ENCODE measurements at places on chromosomes 1 and 21.
A peak's percentile ranks its signal among the peaks of the same experiment; 100 is the strongest.

- DNase-seq = no peak
Observed at GRCh38 chr21:44027607-44028286, 15.6 kb downstream of the TRAPPC10 start.

DNA sequence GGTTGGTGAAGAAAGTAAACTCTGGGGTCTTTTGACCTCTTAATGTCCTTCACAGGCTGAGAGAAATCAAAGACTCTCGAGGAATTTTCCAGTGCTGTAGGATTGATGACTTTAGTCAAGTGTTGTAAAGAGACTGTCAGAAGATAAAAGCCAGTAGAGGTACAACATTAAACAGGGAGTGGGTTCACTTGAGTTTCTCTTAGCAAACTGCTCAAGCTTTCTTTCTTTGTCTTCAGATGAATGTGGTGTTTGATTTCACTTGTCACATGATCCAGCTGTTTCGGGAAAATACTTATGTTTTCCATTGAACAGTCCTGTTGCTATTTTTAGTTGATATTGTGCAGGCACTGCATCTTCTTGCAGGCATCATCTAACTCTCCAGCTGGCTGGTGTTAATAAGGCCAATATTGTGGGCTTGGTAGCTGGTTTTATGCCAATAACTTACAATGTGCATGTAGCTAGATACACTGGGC lies 45.6 kb downstream of the XCL2 start:
- no peak for DNase-seq

- no peak for DNase-seq
Observed at GRCh38 chr1:176789571-176790090, 326.7 kb downstream of the PAPPA2 start.

DNA sequence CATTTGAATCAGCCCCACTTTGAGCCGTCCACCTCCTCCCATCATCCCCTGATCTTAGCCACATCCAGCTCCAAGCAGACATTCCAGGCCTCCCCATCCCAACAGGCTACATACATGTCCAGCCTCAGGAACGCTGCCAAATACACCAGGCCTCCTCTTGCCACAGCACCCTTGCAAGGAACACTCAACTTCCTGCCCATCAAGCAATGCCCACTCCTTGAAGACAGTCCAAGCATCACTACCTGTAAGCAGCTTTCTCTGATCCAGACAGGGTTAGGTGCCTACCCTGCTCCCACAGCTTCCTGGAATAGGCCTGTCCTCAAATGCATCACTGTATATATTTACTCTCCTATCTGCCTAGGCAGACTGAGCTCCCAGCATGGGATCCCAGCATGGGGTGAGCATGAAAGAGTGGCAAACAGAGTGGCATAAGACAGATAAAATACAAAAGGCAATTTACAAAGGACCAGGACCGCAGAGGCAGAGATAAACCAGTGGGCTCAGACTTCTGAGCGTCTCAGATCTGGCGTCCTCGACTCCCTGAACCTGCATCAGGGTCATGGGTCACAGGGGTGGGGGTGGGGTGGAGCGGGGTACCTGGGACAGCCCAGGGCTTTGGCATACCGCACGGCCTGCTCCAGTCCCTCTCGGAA lies 816 bp downstream of the HYI start:
- no peak for DNase-seq

DNA sequence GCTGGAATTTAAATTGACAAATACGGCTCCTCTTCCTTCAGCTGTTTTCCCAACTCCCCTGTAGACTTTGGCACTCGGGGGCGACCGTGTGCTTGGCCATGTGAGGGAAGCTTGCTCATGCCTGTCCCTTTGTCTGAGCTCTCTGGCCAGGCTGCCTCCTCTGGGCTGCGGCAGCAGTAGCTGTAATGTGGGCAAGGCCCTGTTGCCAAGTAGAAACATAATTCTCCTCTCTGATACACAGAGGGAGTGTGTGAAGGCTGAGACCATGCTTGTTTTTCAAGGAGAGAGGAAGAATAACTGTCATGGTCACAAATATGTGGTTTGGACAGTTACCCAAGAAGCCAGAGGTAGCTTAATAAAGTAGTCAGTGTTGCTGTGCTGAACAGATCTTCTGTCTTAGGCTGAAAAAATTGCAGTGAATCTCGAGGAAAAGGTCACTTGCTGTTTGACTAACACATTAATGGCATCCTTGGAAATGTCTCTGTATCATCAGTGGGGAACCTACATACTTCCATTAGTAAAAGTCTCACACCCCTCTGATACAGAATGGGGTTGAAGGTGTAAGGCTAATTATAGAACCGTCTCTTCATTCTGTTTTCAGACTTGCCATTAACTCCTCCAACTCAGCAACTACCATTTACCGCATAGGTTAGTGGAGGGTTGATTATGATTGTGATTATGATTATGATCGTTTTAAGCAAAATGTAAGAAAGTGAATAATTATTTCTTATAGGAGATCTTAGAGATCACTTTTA lies 94.6 kb downstream of the TGFB2 start:
- no peak for DNase-seq

GRCh38 chr1:227729881-227730629 lies 5.0 kb downstream of the JMJD4 start:
- DNase-seq = peak; percentile 55

- DNase-seq = no peak
Observed at GRCh38 chr1:232274236-232274855, 355.6 kb downstream of the SIPA1L2 start.

DNA sequence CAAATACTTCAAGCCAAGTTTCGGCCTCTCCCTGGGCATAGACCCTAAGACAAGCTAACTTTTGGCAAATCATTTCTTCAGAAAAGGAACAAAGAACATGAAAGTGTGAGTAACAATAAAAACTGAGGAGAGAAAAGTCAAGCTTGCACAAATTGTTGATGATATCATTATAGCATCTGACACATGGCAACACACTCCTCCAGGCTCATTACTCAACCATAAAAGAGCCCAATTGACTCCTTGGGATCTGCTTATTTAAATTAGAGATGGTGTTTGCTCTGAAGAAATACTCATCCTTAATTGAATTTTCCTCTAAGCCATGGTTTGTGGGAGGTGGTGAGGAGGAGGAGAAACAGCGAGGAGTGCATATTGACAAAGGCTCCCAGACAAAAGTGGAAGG lies 54.5 kb downstream of the TNFSF4 start:
- DNase-seq = no peak

- no peak for DNase-seq
Observed at GRCh38 chr21:15449556-15449955, 280.2 kb upstream of the USP25 start.

GRCh38 chr1:6785728-6786505 lies 663 bp downstream of the CAMTA1 start:
- peak; percentile 16 for DNase-seq

GRCh38 chr1:230643908-230644307 lies 1.6 kb downstream of the COG2 start:
- DNase-seq = peak; percentile 13

- no peak for DNase-seq
Observed at GRCh38 chr1:19210772-19211549, 895 bp upstream of the UBR4 start.

DNA sequence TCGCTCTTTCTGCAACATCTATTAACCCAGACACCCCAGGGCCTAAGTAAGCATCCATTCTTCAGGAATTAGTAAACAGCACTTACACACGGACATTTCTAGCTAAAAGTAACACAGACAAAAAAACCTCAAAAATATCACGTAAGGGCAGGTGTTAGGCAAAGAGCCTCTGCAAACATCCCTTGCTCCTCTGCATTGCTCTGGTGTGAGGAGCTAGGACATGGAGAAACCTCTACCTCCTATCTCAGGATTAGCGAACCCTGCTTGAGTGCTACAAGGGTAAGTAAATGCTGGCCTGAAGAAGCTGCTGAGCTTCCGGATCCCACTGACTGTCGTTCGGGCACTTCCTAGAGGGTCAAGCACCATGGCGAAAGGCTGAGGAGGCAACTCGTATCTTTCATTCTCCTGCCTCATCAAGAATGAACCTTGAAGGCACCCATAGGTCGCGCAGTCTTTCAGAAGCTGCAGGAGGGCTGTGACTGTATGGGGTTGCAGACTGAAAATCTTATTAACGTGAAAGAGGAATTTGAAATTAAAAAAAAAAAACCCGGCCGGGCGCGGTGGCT lies 2.1 kb downstream of the PTGER3 start:
- no peak for DNase-seq

DNA sequence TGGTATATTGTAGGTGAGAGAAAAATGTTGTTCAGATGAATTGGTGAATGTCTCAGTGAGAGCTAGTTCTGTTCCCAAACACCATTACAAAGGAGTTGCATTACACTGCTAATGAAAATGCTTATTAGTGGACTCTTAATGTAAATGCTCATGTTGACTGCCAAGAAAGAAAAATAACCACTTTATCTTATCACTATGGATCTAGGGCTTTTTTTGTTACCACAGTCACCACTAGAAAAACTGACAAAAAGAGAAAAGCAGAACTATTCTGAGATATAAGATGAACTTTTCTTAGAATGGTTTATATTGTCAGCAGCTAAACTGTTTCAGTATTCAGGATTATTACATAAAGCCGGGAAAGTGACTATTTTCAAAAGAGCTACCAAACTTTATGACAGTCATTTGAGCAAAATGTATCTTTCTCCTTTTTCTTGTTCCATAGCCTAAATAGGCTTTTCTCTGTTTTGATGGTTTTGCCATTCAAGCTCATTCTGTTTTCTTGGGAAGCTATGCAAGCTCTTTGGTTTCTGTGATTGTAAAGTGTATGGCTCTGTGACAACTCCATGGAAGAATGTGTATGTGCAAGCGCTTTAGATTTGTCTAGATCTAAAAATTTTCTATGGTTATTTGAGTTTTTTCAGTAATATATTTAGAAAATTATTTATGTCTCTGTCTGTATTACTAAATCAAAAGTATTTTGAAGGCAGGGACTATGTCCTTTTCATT lies 64.2 kb upstream of the DPH5 start:
- no peak for DNase-seq

GRCh38 chr1:155006601-155007101 lies 4.0 kb downstream of the ZBTB7B start:
- DNase-seq = no peak

GRCh38 chr21:32597205-32597604 lies 11.9 kb upstream of the TCP10L start:
- no peak for DNase-seq

GRCh38 chr1:226519716-226520598 lies 28.6 kb upstream of the STUM start:
- DNase-seq = no peak

- peak; percentile 32 for DNase-seq
Observed at GRCh38 chr21:38804030-38804788, 1.5 kb upstream of the ETS2 start.

GRCh38 chr1:232684371-232685105 lies 54.6 kb upstream of the SIPA1L2 start:
- DNase-seq = no peak

Data from stimulated activated CD4-positive, alpha-beta T cell treated with anti-CD3 and anti-CD28 coated beads, Interleukin-1b, Interleukin-23, amount 100 ng/mL, for 48 hours (primary cell).